AG04450 (cell line): ENCODE measurements at places on chromosomes 7 and 10.

DNA sequence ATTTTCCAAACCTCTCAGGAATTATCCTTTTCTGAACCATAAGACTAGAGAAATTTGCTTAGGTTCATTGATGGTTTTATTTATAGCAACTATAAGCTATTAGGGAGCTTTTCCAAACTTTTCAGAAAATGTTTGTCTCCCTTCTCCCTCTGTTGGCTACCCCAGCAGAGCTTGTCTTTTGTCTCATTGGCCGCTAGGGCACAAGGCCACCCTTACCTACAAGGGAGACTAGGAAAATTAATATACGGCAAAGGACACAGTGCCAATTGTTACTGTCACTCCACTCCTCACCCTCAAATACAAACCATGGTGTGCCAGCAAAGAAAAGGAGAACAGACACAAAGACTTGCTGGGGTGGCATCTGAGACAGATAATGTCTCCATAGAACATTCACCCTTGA is 471.4 kb downstream of the XPNPEP1 start:
- no peak for DNase-seq

DNA sequence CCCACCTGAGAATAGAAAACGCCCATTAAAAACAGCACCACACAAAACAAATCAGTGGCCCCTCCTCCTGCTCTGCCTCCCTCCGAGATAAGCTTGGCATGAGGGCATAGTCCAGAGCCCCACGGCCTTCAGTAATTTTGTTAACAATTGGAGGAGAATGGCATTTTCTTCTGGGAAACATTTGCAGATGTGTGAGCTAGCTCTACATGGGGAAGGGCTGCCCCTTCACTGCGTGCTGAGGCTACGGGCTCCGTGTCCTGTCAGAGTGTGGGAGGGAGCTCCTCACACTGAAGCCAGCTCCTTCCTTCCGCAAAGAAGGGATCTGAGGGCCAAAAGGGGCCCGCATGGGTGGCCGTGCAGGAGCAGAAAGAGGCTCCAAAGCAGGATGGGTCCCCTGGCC is 15.2 kb downstream of the GRK5 start:
- no peak for DNase-seq

GRCh38 chr10:121956111-121957061 is 18.6 kb downstream of the NSMCE4A start:
- no peak for DNase-seq

DNA sequence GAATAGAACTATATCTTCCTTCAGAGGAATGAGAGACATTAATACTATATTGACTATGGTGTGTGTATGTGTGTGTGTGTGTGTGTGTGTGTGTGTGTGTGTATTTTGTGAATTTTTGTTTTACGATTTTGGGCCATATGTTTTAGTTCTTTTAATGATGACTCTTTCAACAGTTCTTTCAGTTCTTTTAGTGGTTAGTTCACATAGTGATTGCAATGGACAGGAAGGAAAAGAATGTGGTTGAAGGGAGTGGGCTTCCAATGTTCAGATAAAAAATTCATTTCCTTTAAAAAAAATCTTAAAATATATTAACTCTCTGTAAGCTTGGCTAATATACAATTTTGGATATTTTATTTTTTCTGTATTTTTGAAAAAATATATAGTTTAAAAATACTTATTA is 315.7 kb upstream of the DGKB start:
- DNase-seq: no peak

- no peak for DNase-seq
These were observed 196.9 kb downstream of the CCSER2 start for GRCh38 chr10:84525120-84525806.

GRCh38 chr10:96577069-96577468 is 9.7 kb downstream of the TM9SF3 start:
- no peak for DNase-seq

GRCh38 chr7:144565586-144565985 is 162.1 kb upstream of the NOBOX start:
- no peak for DNase-seq

DNA sequence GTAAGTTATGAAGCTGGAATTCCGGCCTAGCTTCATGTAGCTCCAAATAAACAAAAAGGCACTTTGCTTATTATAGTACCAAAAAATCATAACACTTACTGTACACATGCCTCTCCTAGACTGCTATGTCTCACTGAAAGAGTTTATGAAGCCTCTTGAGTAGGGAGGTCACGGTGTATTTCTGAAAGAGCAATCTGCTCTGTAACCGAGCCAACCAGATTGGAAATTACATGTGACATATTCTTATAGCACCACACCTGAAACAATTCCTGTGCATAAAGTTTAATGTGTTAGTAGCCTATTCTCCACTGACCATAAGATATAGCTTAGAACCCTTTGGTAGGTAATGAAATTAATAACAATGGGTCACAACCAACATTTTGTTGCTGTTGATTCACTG is 1.3 kb upstream of the FAM3C start:
- no peak for DNase-seq

GRCh38 chr7:116948934-116949333 is 4.4 kb upstream of the ST7 start:
- DNase-seq: no peak

DNA sequence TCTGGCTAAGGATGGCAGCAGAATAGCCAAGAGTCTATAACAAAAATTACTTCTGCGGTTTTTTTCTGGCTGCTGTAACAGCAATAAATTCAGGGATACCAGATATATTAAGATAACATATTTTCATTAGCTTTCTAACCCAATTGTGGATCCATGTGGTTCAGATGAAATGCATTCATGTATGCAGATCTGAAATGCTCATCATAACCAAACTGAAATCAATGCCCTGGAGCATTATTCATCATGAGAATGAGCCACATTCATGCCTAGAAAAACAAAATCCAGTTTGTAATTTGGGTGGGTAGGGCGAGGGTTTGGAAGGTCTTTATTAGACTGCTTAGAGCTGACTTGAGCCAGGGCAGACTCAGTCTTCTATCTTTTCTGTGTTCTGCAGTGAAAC is 69.8 kb upstream of the SEMA3A start:
- no peak for DNase-seq

DNA sequence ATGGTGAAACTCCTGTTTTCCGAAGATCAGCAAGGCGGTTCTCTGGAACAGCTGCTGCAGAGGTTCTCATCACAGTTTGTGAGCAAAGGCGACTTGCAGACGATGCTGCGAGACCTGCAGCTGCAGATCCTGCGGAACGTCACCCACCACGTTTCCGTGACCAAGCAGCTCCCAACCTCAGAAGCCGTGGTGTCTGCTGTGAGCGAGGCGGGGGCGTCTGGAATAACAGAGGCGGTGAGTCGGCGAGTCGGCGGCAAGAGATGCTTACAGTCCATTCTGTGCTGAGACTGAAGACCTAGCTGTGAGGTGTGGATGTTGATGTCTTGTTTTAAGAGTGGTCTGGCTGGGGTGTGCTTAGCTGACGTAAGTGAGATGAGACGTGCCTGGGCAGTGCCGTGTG is 16.2 kb upstream of the GET4 start:
- DNase-seq: no peak

DNA sequence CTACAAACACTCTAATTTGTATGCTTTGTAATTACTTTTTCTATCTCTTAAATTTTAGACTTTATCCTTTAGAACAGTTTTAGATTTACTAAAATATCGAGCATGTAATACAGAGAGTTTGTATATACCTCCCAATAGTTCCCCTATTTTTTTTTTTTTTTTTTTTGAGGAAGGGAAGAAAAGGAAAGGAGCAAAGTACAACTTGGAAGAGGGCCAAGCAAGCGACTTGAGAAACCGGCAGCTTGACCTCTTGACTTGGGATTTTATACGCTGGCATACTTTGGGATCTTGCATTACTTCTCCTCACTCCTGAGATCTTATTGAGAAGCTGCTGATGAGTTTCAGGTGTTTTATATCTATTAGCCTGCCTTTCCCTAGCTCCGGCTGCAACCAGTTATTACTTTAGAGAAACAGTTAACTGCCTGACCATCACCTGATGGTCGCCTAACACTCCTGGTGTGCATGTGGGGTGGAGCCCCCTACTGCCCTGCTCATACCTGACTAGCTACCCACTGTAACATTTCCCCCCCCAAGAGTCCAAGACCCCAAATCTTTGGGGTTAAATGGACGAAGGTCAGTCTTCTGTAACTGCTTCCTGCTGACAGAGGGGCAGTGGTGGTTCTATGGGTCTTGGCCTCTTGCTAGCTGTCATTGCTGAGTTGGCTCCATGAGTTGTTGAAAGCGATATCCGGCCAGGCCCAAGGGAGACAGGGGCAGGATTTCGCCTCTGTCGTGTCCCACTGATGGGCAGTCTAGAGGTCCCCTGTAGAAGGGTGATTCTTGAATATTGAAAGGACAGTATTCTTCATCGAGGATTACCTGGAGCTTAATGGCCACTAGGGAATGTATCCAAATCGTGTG is 28.5 kb downstream of the MKLN1 start:
- no peak for DNase-seq

DNA sequence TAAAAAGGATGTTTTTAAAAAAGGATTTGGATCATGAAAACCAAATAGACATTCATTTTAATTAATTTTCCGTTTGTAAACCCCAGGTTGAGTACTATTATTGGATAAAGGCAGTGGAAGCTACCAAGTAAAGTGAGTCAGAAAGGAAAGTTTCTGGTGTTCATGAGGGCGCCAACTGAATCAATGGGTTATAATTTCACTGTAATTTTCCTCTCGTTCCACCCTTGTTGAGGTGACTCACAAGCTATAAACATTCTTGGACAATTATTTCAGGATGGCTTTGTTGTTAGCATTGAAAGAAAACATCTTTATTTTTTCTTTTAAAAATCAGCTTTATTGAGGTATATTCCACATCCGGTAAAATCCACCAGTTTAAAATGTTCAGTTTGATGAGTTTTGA is 5.1 kb upstream of the FAM133B start:
- DNase-seq: no peak

DNA sequence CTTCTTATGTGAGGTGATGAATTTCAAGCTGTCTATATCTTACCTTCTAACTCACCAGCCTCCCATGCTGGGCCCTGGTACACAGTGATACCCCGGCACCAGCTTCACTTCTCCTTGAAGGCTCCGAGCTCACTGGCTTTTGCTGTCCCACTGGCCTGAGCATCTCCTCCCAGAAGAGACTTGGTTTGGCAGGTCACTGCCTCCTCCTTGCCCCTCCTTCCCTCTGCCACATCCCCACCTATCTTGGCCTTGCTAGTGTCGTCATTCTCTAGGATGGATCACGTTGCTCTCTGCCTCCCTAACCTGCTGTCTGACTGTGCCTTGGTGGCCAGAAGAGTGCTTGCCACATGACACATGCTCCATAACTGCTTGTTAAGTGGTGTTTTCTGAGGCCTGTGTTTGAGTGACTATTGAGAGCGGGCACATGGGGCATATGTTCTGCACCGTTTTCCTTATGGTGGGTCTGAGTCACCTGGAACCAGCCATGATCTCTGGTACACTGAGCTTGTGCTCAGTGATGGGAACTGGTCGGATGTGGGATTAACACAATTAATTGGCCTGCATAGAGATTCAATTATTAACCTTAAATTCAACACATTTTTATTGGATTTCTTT is 86.5 kb downstream of the TMEM178B start:
- DNase-seq: no peak

DNA sequence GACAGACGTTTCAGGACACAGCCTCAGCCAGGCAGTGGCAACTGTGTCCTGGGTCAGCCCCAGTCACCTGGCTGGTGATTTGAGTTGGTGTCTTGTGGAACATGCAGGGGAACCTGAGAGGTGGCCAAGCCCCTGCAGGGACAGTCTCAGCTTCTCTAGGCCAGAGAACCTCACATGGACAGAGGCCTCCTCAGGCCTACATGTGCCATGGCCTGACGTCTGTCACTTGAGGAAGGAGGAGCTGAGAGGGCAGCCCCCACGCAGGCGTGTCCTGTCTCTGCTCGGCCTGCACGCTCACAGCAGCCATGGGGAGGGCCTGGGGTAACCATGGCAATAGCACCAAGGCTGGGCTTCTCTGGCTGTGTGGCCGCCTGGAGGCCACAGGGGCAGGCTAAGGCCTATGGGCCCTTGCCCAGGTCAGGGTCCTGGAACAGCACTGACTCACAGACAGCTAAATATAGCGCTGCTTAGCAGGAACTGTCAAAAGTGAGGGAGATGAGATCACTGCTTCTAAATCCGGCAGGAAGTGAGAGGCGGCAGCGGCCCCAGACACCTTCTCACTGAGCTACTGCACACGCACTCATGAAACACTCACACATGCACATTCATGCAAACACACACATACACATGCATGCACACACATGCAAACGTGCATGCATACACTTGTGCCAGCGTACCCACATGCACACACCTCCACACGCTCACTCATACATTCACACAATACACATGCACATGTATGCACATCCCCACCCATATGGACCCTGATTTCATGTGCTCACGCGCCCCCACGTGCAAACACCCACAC is 57.0 kb downstream of the YKT6 start:
- peak; percentile 37 for DNase-seq

GRCh38 chr7:42074076-42074475 is 162.9 kb downstream of the GLI3 start:
- no peak for DNase-seq

DNA sequence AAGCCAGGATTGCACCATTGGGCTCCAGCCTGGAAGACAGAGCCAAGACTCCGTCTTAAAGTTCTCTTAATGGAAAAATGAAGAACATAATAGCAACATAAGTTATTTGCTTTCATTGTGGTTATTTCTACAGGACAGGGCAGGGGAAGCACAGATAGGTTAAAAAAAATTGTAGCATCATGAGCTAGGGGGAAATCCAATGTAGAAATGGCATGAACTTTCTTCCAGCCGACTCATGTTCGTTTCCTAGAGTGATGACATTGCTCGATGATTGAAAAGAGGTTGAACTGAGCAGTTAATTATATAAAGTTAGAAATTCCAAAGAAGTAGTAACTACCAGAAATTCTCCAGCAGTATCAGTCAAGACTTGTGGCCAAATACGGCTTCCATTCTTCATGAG is 64.9 kb downstream of the DAGLB start:
- no peak for DNase-seq

GRCh38 chr10:8927705-8928104 is 873.2 kb downstream of the GATA3 start:
- DNase-seq: no peak

GRCh38 chr7:121002757-121003200 is 14.3 kb downstream of the CPED1 start:
- no peak for DNase-seq

DNA sequence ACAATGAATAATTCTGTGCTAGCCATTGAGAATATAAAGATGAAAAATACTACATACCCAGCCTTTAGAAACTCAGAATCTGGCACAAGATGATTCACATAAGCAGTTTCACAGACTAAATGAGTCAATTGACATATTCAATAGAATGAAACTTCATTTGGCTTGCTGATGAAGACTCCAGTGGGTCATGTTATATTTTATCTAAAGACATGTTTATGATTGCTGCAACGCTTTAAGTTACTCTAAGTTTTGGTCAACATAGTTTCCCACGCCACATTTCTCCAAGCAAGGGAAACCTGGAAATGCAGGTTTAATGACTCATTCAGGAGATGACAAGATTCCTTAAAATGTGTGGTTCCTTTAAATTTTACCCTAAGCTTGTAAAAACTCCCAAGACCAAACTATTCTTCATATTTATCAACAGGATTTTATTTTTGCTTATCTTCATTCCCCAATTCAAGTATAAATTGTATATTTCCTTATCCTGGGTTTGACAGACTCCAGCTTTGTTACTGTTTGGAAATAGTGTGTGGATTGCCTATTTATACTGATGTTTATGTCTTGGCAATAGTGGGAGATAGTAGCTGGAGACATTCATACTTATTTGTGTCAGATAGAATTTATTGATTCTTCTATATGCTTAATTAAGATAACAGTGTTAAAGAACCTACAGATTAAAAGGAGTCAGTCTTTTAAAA is 6.6 kb downstream of the SEMA3A start:
- DNase-seq: peak; percentile 21

- DNase-seq: no peak
These were observed 54.3 kb upstream of the NPY start for GRCh38 chr7:24229481-24230226.
